ENCODE measurements at places on chromosomes 2 and 18.

DNA sequence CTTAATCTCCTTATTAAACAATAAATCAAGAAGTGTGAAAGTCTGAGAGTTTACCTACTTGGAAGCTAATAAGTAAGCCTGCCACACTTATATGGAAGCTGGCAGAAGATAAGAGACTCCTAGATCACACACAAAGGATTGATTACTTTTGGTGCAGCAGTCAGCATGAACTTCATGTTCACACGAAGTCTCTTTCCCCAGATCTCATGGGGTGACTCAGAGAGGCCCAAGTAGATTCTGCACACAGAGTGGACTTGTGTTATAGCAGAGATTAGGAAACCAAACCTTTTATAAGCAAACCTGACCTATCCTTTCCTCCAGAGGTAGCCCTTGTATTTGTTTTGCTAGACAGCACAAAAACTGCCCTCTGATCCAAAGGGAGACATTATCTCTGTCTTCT lies 9.9 kb upstream of the GAREM1 start:
- no peak for DNase-seq

DNA sequence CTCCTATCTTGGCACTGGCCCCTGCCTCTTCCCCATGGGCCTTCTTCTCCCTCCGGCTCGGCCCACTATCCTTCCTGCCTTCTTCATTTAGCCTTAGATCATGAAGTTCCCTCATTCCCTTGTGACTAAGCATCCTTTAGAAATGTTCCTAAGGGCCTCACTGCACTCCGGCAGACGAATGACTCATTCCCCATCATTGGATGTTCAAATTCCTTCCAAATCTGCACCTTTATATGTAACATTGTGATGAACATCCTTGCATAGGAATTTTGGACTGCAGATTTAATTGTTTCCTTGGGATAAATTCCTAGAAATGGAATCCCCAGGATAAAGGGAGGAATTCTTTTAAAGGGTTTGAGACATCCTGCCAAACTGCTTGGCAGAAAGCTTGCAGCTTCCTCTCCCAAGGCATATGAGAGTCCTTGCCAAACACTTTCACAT lies 19.0 kb downstream of the CRACDL start:
- peak; percentile 94 for DNase-seq

DNA sequence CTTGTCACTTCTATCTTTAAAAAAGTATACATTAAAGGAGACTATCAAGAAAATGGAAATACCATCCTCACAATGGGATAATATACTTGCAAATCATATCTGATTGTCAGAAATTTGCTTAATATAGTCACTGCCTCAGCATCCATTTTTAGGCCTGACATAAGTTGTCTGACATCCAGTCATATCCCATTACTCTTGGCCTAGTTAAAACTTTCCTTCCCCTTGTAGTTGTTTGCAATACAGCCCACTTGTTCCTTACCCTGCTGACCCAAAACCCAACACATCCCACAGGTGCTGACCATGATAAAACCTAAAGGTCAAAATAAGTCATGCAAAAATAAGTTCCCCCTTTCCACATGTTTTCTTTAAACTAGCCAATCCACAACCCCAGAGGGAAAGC lies 3.6 kb upstream of the ARHGEF33 start:
- DNase-seq, result no peak

DNA sequence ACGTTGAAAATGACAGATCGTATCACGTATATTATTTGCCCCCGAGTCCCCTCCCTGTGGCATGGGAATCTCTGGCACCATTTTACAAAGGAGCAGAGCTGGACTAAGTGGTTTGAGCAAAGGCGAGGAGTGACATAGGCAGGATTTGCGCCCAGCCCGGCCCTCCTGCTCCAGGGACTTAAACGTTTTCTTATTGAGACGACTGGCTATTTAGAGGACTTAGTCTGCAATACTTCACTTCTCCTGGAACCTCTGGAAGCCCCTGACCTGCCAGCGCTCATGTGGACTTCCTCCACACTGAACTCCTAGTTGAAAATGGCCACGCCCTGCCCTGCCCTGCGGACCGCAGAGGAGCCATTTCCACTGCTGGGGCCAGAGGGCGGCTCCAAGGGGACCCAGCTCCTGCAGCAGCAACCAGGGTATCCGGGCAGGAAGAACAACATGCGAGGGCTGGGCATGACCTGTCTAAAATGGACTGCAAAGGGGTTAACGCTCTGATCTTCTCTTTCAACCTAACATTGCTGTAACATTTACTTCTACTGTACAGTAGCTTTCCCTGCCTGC lies 690.7 kb downstream of the LRP1B start:
- no peak for DNase-seq

DNA sequence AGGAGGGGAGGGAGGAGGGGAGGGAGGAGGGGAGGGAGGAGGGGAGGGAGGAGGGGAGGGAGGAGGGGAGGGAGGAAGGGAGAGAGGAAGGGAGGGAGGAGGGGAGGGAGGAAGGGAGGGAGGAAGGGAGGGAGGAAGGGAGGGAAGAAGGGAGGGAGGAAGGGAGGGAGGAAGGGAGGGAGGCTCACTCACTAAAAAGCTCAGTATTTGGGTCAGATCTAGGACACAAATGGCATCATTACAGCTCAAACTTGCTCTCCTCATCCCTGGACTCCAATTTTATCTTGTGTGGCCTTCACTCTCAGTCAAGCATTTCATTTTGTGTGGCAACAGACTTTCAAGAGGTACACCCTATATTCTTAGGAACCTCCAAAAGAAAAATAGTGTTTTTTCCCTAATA lies 435.4 kb downstream of the IRS1 start:
- DNase-seq, result no peak

GRCh38 chr2:230619491-230619890 lies 93.2 kb upstream of the CAB39 start:
- no peak for DNase-seq

- peak; percentile 81 for DNase-seq
Observed at GRCh38 chr2:64854773-64855237, 134.4 kb upstream of the SLC1A4 start.

GRCh38 chr2:12488352-12489318 lies 228.1 kb upstream of the TRIB2 start:
- no peak for DNase-seq

- no peak for DNase-seq
Observed at GRCh38 chr2:113901943-113902342, 12.1 kb downstream of the ACTR3 start.

DNA sequence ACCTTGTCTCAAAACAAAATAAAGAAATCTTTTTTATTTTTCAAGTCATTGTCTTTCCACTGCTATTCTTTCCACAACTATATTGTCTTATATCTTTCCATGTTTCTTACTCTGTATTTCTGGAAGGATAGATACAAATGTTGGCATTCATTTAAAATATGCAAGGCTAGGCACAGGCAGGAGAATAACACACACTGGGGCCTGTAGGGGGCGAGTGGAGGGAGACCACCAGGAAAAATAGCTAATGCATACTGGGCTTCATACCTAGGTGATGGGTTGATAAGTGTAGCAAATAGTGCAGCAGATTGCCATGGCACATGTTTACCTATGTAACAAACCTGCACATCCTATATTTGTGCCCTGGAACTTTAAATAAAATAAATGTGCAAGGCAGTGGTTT lies 9.6 kb downstream of the MRPL30 start:
- no peak for DNase-seq
